ENCODE measurements at places on chromosomes 1 and 21. TPM values are rescaled to one million over a fixed set of nuclear protein-coding genes. Genes with fewer than 3 reads are reported as not detected.
A peak's percentile ranks its signal among the peaks of the same experiment; 100 is the strongest.

DNA sequence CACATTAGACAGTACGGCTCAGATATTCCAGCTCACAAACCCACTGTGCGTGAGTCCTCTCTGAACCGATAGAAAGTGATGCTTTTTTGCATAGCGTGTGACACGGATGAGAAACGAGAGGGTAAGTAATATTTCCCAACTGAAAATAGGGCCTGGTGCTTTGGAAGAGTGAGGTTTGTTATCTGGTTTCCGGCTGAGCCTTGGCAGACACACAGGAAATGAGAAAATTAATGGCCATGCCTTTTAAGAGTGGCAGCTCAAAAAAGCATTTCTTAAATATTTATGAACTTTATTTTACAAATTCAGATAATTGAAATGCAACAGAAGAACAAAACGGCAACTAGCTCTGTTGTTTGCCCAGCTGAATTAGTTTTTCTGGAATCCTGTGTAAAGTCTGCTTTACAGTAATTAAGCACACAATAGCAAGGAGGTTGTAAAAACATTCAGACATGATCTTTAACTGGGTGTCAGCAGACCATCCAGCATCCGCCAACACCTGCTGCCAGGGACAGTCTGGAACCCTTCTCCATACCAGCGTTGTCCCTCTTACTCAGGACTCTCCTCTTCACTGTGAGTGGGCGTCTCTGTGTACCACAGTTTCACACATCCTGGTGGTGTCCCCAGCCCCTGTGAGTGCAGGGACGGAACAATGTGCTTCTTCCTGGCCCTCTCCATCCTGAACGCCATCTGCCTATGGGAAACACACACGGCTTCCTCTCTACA, 155.4 kb downstream of the PGBD5 start:
- DNase-seq, result no peak

- DNase-seq, result no peak
Observed at GRCh38 chr1:91541918-91542533, 41.4 kb downstream of the CDC7 start.

DNA sequence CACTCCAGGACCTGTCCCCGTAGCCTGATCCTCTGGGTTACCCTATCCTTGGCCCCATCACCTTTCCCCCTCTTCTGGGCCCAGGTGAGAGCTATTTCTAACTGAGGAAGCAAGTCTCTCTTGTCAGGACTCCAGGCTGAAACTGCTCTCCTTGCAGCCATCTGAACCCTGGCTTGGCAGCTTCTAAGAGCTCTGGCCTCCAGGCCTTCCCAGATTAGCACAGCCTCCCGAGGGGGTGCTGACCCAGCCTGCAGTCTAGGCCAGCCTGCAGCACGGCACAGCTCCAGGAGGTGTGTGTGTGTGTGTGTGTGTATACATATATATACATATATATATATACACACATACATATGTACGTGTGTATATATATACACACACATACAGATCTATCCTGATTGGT, 17.4 kb downstream of the CACNA1S start:
- DNase-seq, result no peak

DNA sequence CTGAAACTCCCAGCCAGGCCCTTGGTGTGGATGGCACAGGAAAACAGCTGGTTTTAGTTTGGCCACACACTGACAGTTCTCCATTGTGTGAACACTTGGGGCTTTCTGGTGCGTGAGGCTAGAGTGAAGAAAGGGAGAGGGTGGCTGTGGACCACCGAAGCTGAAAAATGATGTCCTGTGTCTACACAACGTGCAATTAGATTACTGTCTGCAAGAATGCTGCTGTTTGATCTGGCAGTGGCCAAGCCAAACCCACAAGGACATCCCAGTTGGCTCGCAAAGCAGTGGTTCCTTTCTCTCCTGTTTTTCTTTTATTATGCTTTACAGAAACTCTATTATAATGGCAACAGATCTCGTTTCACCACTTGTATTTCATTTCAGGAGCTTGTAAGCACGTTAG, 58.9 kb downstream of the ERG start:
- DNase-seq, result no peak

- DNase-seq, result no peak
Observed at GRCh38 chr1:212640223-212640878, 31.8 kb downstream of the ATF3 start.

DNA sequence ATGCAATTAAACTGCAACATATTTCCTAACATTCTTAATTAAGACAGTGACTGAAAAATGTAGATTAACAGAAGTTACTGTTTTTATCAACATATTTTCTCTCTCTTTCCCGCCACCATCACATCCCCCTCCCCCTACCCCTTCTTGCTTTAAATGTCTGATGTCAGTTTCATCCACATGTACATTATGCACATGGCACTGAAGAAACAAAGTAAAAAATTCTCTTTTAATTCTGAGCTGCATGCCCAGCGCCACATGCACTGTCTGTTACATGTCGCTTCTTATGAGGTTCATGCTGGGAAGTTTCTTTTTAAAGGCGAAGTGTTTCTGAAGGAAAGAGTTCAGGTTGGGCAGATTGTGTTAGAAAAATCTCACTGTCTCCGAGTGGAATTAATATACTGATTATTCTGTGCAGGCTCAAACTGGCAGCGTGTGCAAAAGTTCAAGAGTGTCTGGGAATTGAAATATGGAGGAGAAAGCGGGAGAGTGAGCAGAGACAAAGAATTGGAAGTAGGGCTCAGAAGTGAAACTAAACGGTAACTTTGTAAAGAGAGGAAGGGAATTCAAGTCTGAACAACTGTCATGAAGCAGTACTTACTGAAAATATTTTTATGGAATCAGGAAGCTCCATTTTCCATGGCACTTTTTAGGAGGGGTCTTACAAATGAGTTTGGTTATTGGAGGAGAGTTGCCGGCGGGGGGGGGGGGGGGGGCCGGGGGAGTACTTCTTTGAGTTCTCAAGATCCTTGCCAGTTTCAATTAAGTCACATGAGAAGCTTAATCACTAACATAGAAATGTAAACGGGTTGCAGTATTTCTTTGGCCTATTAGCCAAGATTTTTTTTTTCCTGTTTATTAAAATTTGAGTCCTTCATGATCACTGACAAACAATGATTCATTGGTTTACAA, 217.6 kb downstream of the SDCCAG8 start:
- no peak for DNase-seq

DNA sequence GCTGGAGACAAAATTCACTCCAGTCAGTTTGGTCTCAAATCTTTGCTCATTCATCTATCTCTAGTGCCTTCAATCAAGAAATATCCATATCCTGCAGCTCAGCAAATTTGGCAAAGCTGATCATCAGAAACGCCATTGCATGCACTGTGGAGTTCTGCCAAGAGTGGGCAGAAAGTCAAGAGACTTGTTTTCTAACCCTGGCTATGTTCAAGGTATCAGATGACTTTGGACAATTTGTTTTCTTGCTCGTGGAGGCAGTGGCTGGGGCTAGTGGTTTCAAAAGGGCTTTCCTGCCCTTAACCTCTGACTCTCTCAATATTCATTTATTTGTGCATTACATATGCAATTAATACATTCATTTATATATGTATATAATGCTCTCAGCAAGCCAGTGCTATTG, 12.8 kb upstream of the LRRC52 start:
- no peak for DNase-seq

DNA sequence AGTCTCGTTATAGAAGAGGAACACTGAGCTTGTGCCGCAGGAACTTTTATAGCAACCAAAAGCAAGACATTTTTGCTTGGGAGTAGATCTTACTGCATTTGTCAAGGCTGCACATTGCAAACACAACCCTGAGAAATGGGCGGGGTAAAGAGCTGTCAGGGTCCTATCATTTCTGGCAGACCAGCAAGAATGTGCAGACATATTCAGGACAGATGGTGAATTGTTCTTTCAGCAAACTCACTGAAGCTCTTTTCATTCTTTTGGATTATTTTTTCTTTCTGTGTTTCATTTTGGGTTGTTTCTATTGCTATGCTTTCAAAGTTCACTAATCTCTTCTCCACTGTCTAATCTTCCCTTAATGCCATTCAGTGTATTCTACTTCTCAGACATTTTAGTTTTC, 5.1 kb upstream of the ACTN2 start:
- DNase-seq, result no peak

- DNase-seq, result no peak
Observed at GRCh38 chr21:19692231-19692630, 1288.6 kb upstream of the TMPRSS15 start.

DNA sequence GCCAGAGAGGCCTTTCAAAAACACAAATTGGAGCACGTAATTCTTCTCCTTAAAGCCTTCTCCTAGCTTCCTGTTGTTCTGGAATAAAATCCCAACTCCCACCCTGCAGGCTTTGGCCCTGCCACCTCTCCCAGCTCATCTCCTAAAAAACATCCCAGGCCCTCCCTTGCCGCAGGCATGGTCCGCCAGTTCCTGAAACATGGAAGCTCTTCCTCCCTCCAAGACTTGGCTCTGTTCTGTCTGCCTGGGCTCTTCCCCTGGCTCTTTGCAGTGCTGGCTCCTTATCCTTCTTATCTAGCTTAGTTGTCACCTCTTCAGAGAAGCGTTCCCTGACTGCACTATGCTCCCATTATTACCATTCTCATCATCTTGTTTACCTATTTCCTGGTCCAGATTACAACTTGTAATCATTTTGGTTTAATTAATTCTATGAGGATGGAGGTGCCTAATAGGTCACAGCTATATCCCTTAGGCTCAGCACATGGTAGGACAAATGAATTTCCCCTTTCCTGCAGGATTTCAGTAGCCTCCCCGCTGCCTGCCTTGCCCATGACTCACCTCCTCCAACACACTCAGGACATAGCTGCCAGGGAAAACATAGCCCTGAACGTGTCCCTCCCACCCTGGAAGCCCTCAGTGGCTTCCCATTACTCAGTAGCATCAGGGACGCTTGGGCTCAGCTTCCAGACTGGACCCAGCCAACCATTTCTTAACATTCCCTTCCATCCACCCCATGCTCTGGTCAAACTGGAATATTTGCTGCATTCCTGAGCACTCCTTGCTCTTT, 15.7 kb upstream of the IGSF21 start:
- peak; percentile 4 for DNase-seq

GRCh38 chr1:37124501-37124900, 90.2 kb upstream of the GRIK3 start:
- no peak for DNase-seq

- no peak for DNase-seq
Observed at GRCh38 chr21:46607636-46608035, 2.8 kb upstream of the S100B start.

GRCh38 chr1:62462370-62462769, 25.5 kb downstream of the USP1 start:
- DNase-seq, result peak; percentile 12

DNA sequence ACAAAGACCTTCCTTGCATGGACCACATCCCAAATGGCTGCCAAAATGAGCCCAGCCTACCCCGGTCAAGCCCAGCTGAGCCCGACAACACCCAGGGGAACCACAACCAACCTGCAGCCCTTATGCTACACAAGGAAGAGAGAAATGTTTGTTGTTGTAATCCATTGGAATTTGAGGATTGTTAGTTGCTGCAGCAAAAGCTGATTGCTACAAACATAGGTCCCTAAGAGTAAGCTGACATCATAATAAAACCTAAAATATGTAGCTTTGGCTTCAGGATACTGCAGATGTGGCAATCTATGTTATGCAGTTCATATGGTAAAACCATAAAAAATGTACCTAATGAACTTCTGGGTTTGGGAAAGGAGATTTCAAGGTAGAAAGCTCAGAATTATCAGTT, 65.5 kb upstream of the DNAH14 start:
- DNase-seq, result no peak

C1orf167 gene
- polyA plus RNA-seq, result not detected

LCE1A gene
- not detected for polyA plus RNA-seq

SMIM1 gene
- polyA plus RNA-seq, result 0.59 TPM

IL10 gene
- not detected for polyA plus RNA-seq

ZNF669 gene
- 3.1 TPM for polyA plus RNA-seq

SEC16B gene
- 0.99 TPM for polyA plus RNA-seq

IGSF21 gene
- polyA plus RNA-seq, result not detected

PRAMEF11 gene
- not detected for polyA plus RNA-seq

Data from mammary epithelial cell (primary cell).